NCI-H1436 (cell line): ENCODE measurements at places on chromosomes 7 and 10.

GRCh38 chr7:98178321-98178720 lies 32.9 kb upstream of the BHLHA15 start:
- DNase-seq, result no peak

DNA sequence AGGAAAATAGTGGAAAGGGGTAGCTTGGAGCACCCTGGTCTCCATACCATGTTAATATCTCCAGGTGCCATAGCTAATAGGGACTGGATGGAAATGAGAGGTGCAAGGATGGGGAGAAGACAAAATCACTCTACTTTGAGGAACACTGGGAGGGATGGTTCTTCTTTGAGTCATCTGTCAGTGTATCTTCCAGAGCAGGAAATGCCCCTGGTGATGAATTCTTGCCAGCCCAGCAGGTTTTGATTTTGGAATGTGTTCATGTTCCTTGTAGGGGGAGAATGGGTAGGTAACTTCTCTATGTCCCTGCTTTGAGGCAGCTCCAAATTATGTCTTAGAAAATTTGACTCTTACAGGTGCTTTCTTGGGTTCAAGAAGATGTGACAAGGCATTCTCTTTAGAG lies 177.0 kb upstream of the GLI3 start:
- DNase-seq, result no peak

GRCh38 chr7:90923541-90923997 lies 327.4 kb downstream of the CDK14 start:
- DNase-seq, result no peak

- no peak for DNase-seq
Measured at GRCh38 chr10:111522141-111522540, 445.3 kb downstream of the ADRA2A start.
